Aorta (tissue), 5 donors: ENCODE measurements at places on chromosomes 2 and 18. TPM values are rescaled to one million over a fixed set of nuclear protein-coding genes. Genes with fewer than 3 reads are reported as not detected.
A peak's percentile ranks its signal among the peaks of the same experiment; 100 is the strongest.

SNRNP200 gene
- total RNA-seq = 85.0 TPM

DNA sequence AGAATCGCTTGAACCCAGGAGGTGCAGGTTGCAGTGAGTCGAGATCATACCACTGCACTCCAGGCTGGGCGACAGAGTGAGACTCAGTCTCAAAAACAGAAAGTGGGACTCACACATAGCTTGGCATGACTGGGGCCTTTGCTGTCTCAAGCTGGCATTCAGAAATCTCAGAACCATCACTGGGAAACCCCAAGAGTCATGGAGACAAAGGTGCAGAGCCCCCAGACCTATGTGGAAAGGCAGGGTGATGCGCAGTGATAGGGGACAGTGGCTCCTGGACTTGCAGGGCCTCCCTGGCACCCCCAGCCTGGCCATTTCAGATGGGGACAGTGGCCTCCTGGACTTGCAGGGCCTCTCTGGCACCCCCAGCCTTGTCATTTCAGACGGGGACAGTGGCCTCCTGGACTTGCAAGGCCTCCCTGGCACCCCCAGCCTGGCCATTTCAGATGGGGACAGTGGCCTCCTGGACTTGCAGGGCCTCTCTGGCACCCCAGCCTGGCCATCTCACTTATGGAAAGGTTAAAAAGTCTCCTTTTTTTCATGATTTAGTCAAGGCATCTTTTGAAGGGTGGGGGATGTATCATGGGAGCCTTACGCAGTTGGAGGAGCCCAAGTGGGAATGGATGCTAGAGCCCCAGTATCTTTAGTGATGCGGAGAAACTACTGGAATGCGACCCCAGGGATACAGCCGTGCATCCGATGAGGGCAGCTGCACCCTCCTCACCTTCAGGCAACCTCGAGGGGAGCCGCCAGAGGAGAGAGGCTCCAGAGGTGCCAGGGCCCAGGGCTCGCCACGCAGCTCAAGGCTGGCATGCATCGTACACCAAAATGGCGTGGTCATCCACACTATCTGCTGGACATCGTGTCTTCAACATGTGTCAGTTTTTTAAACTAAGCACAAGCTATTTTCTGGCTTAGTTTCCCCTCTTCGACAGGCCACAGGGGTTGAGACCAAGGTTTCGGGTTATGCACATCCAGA is 30.5 kb downstream of the ZNF516 start:
- DNase-seq = no peak

GRCh38 chr18:47683774-47684173 is 246.7 kb downstream of the SMAD2 start:
- no peak for DNase-seq

GRCh38 chr18:60228609-60229595 is 143.7 kb downstream of the MC4R start:
- DNase-seq = no peak

ACMSD gene
- total RNA-seq = not detected

DNA sequence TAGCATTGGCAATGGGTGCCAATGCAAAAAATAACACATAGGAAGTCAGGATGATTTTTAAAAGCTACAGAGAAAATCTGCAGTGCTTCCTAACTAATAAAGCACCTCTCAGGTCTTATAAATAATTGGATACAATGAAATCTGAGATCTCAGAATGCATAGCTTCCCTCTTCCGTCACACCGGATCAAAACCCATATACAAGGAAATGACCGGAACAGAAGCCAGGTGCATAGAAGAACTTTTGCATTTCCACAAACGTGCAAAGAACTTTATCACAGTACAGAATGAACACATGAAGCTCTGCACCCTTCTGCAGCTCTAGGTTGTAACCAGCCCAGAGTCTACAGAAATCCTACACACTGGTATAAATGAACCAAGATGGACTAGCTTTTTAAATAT is 145.4 kb downstream of the TCF4 start:
- no peak for DNase-seq

IL1RN gene
- 7.1 TPM for total RNA-seq

GRCh38 chr2:80499095-80499494 is 194.5 kb upstream of the LRRTM1 start:
- no peak for DNase-seq

RAB31 gene
- total RNA-seq = 145 TPM

MROH2A gene
- not detected for total RNA-seq

GRCh38 chr18:1513519-1513918 is 608.8 kb downstream of the ADCYAP1 start:
- no peak for DNase-seq

EPHA4 gene
- total RNA-seq = 19.9 TPM

GRCh38 chr18:48826806-48827205 is 124.0 kb downstream of the SMAD7 start:
- peak; percentile 34 for DNase-seq

- DNase-seq = no peak
Measured at GRCh38 chr2:207469451-207469850, 60.3 kb upstream of the CREB1 start.

DNA sequence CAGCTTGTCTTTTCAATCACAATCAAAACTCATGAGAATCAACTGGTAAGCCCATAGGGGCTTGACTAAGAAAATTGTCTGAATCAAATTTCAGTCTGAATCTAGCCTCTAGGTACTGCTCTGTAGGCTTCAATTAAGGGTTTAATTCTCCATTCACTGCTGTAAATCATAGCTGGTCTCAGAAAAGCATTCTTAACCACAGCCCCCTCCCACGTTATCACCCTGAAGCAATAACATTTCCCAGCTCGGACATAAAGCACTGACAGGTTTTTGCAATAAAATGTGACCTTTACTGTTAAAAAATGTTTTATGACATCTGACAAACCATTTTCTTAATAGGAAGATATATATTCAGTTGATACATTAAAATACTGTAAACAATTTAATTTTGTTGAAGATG is 55.0 kb downstream of the LRP1B start:
- DNase-seq = no peak

NT5DC4 gene
- total RNA-seq = 0.23 TPM

TRPM8 gene
- not detected for total RNA-seq

GRCh38 chr2:111145103-111145760 is 24.5 kb downstream of the BCL2L11 start:
- DNase-seq = no peak

GAREM1 gene
- total RNA-seq = 24.0 TPM

GRCh38 chr18:3184275-3184963 is 35.3 kb downstream of the MYOM1 start:
- no peak for DNase-seq

DNA sequence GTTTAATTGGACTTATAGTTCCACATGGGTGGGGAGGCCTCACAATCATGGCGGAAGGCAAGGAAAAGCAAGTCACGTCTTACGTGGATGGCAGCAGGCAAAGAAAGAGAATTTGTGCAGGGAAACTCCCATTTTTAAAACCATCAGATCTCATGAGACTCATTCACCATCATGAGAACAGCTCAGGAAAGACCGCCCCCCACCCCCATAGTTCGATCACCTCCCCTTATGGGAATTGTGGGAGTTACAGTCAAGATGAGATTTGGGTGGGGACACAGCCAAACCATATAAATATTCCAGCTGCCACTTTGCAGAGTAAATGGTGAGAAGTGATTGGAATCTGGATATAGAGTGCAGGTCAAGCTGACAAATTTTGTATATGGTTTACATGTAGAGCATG is 187.4 kb downstream of the ARL4C start:
- no peak for DNase-seq

DNA sequence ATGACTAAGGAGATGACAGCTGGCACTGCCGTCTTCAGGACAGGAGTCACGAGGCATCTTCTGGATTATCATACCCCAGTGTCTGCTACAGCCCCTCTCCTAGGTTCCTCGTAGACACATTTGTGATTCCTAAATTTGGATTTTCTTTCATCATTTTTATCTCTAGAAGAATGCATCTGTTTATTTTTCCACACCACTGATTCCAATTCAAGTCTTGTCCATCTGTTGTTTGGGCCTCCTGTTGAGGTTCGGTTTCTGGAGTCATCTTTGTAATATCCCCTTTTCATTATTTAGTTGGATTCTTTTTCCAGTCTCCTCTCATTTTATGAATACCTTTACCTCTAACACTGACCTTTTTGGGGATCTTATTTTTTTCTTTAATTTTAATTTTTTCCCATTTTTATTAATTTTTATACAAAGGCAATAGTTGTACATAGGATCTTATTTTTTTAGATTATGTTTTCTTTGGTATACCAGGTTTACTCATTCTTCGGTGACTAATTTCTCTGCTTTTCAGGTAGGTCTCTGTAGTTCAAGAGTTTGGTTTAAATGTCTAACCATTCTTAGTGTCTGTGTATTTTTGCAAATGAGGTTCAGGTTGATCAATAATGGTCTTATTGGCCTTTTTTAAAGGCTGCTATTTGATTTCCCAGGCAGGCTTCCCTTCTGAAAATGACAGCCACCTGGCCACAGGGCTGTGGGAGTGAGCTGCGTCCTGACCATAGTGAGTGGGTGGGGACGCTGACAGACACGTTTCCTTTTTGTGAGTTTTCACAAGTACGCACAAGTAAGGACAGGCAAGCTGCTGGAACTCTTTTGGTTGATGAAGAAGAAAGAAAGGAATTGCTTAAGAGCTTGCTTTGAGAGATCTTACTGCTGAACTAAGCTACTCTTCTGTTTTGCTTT is 34.5 kb downstream of the FARP2 start:
- no peak for DNase-seq

GRCh38 chr2:181738563-181738962 is 58.2 kb upstream of the NEUROD1 start:
- DNase-seq = no peak

DNA sequence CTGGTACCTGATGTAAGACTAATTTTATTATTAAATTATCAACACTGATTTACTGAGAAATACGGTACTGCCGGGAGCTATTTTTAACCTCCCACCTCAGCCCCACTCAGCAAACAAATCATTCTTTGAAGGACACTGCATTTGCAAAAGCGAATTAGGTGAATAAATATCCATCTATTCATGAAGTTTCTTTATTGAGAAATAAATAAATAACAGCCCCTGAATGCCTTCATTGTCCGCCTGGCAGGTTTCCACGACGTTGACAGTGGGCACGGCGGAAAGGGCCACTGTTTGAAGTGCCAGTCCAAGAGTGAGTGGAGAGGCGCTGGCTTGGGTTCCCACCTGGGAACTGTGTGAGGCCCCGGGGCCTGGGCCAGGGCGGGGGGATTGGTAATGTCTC is 15.7 kb downstream of the C1QL2 start:
- no peak for DNase-seq

- DNase-seq = no peak
Measured at GRCh38 chr2:168934826-168935225, 33.7 kb downstream of the G6PC2 start.

DNA sequence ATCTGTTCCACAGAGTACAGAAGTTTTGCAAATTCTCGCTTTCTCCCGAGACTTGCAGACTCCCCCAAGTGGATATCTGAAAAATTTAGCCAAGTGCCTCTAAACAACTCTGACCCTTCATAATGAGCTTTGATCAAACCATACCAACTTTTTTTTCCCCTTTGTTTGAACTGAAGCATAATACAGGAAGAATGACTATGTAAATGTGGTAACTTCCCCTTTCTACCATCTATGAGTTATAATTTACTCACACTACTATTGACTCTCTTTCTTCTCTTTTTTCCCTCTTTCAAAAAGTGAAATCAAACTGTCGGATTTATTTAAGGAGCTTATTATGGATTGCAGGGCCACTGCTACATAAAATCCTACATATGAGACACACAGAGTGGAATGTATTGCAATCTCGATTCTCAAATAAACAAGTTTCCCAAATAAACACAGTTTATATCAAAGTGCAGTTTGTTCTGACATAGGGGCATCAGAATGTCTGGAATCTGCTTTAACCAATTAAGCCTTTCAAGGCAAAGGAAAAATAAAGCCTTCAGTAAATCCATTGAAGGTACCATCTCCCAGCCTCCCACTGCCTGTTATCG is 1.4 kb upstream of the ZNF804A start:
- DNase-seq = no peak

DNA sequence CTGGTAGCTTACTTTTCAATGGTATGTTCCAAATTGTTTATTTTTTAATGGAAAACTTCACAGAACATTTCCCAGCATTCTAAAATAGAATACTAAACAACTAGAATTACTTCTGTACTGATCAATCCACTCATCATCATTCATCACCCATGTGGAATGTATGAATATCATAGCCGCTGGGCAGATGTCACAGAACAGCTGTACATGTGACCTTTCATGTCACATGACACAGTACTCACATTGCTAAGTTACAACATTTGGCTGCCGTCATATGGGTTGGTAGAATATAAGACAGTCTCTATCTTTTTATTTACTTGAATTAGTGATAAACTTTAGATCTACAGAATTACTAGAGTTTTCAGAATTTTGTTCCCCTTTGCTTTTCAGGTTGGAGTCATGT is 387.6 kb downstream of the ZEB2 start:
- DNase-seq = no peak

GRCh38 chr2:240952496-240953246 is 45.7 kb upstream of the SNED1 start:
- DNase-seq = peak; percentile 41

DNA sequence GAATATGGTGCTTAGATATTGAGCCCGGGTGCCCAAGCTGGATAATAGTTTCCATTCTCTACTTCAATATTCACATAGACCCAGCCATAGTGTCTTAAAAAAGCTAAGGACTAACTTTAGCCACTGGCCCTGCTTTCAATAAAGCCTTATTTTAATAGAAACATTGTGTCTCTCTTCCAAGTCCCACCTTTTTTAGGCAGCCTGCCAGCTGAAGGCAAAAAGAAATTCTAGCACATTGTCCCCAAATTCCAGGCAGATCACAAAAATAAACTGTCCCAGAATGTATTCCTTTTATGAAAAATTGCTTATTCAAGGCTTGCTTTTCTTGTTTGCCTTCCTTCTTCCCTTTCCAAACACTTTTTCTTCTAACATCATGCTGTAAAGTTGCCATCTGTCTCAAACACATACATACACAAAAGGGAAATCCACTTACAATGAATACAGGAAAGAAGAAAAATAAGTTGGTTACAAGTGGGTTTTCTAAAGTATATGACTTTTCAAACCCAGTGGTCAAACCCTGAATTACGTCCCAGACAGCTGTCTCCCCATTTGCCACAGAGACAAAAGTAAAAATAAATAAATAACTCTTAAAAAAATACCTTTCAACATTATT is 778.5 kb downstream of the BCL11A start:
- DNase-seq = no peak

GRCh38 chr2:217835931-217836891 is 166.6 kb downstream of the TNS1 start:
- DNase-seq = peak; percentile 80

NUP35 gene
- total RNA-seq = 17.0 TPM

DNA sequence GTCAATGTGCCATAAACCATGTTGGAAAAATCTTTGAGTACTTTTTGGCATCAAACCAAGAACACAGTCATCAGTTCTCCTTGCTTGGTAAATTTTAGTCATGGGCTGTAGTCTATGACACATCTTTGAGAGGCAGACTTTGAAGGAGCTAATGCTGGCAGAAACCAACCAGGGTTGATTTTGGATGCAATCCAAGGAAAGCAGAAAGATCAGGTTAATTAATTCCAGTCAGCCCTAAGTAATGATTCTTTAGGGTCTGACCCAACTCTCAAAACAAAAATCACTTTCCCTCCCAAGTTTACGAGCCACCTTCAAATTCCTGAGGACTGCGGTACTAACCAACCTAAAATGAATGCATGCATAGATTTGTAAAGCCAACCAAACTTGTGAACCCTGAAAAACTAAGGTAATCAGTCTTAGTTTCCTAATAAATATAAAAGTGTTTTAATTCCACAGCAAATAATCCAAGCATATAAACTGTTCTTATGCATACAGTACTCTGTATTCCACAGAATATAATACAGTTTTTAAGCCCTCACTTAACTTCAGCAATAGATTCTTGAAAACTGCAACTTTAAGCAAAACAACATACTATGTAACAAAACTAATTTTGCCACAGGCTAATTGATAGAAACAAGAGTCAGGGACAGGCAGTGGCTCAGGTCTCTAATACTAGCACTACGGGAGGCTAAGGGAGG is 22.0 kb downstream of the AP1S3 start:
- DNase-seq = no peak
